Testis (tissue), 5 donors: ENCODE measurements at places on chromosomes 6 and 20. TPM values are rescaled to one million over a fixed set of nuclear protein-coding genes. Genes with fewer than 3 reads are reported as not detected.

The CGA gene
- total RNA-seq: not detected

The KHDC1 gene
- total RNA-seq: 6.6 TPM

The NTSR1 gene
- total RNA-seq: 1.3 TPM

The LY6G6F gene
- not detected for total RNA-seq

The HM13 gene
- 86.7 TPM for total RNA-seq

The TULP4 gene
- 116 TPM for total RNA-seq

The CLPSL1 gene
- total RNA-seq: not detected
